DMS53 (cell line): ENCODE measurements at places on chromosomes 16 and 17.
A peak's percentile ranks its signal among the peaks of the same experiment; 100 is the strongest.

DNA sequence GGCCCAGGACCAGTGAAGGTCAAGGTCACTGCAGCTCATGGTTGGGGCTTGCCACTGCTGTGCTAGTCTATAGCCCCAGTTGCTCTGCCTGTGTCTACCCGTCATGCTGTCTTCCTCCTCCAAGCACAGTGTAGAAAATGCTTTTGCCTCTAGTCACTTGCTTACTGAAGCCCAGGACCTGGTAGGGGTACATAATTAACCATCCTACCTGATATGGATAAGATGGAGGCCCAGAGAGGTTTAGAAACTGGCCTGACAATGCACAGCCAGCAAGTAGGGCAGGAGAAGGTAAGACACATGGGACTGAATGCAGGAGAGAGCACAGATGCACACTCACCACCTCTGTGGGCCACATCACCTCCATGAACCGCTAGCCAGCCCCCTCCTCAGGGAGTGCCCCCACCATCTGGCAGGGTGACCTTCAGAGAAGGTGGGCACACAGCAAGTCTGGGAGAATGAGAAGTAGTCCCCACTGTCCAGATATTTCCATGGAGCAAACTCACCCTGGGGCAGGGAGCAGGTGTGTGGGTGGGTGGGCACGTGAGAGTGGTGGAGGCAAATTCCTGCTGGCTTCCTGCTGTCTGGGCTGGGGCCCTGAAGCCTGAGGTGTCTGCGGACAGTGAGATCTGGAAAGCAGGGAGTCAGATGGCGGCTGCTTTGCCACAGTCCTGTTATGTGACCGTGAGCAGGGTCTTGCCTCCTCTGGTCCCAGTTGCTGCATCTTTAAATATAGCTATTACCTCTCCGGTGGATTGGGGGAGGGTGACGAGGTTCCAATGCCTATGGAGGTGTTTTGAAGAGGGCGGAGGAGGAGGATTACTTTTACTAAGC, 1.0 kb downstream of the CX3CL1 start:
- DNase-seq: no peak

DNA sequence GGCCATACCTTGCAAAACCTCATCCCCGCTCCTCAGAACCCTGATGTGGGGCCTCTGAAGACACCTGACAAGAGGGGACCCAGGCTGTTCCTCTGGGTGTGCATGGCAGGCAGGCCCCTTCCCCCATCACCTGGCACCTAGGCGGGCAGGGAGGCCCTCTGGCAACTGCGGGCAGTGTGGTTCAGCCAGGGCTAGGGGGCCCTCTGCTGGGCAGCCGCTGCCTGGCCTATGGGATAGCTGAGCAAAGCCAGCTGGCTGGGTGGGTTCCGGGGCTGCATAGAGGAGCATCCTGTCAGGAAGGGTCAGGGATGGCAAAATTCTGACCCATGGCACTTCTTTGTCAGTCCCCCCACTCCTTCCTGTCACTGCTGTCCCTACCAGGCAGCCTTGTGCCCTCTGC, 228.7 kb upstream of the ASIC2 start:
- DNase-seq: peak; percentile 2

DNA sequence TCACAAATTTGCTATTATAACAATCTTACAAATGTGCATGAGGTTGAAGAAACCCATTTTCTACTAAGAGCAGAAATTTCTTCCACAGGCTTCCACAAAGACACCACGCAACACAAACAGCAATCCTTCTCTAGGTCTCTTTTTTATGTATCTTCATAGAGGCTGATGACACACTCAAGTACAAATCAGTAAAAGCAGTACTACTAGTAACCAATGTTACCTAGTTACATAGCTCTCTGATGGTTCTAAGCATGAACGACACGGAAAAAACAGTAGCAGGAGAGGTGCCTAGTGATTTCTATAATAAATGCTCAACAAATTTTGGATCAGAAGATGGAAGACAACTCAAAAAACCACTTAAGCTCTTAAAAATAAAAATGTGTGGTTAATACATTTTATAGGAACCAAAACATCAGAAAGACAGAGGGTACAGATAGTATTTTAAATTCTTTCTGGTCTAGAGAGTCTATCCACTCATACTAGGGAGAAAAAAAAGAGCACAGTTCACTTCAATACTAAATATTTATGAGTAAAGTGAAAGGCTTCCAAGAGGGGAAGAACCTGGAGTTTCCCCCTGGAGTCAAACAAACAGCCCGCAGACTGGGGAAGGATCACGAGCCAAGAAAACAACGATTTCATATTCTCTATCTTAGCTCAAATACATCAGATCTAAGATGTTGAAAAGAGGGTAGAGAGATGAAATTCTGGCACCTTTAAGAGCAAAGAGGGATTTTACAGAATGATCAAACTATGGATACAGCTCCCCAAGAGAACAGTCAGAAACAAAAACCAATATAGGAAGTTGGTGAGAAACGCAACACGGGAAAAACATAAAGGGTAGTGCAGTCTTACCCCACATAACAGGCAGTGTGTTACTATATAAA, 40.2 kb downstream of the SMG6 start:
- no peak for DNase-seq

DNA sequence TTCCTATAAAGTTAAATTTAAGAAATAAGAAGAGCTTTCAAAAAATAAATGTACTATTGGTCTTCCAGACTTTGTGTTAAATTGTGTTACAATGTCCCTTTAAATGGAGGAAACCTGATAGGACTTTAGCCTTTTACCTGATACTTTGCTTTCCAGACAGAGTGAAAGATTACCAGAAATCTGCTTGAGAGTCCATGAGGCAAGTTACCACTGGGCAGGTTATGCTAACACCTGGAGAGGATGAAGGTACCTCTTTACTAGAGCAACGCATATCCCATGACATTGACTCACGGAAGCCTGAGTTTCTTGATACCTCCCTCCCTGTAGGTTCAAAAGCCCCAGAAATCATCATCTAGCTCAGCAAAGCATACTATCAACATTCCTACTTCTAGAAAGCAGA, 143.9 kb upstream of the C17orf78 start:
- no peak for DNase-seq

- DNase-seq: no peak
Measured at GRCh38 chr16:27441998-27442397, 40.0 kb downstream of the IL21R start.

DNA sequence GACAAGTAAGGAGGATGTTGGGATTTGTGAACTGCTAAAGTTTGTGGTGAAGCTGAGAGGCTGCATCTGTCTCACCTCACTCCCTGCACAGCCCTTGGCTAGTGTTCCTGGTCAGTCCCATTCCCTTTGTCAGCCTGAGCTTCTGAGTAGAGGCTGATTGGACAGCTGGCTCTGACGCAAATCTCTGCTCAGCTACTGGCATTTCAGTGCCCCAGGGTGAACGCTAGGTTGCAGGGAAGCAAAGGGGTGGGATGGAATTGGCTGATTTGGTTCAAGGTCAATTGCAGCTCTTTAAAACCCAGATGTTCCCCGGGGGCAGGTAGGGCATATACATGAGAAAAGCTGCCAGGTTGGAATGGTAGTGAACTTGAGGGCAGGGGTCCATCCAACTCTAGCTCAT, 23.1 kb upstream of the CNOT1 start:
- no peak for DNase-seq

DNA sequence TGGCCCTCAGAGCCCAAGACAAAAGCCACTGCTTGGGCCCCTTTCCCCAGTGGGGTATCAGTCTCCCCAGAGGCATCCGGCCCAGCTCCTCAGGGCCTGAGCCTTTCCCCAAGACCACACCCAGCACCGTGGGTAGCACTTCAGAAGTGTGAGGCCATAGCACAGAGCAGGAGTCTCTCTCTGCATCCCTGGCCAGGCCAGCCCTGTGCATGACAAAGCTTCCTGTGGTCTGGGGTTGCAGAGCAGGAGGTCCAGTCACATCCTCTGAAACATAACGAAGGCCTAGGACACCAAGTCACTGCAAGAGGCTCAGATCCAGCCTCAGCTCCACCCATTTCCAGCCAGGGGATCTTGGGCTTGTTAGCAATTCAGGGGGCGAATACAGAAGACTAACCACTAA, 56.8 kb upstream of the ZNF423 start:
- no peak for DNase-seq
